Dermis microvascular lymphatic vessel endothelial cell (primary cell): ENCODE measurements at places on chromosomes 3 and 15.

- DNase-seq, result peak; percentile 36
Measured at GRCh38 chr3:29283231-29284119, 2.6 kb downstream of the RBMS3 start.

- DNase-seq, result no peak
Measured at GRCh38 chr3:139671107-139671506, 6.7 kb downstream of the NMNAT3 start.

- no peak for DNase-seq
Measured at GRCh38 chr15:88651136-88651732, 12.4 kb downstream of the ISG20 start.

DNA sequence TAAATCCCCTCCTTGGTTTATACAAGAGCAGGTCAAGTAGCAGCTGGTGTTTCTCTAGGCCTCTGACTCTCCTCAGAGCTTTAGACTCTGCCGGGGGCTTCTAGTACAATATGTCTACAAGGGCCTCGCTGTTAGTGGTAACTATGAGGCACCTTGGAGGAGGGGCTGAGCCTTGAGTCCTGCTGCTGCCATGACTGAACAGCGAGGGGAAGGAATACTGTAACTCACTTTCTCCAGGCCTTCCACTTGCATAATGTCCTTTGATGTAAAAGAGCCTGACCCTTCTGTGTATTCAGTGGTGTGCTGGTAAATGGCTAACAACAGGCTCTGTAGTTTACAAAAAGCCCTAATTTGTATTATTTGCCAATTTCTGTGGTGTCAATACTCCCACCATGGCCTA, 27.8 kb downstream of the DRD3 start:
- no peak for DNase-seq

DNA sequence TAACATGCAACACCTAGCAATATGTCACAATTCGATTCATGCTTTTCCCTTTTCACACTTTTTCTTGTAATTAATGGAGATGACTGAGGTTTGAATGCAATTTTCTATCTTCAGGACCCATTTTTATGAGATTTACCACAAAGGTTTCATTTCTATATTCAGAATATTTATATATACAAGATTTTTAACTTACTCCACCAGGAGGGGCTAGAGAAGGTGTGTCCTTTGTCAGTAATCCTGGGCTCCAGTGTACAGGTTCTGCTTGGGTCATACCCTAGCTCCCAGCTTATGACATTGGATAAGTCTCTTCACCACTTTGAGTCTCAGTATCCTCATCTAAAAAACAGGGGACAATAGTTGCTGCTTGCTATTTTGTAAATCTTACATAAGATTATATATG, 95.7 kb upstream of the SLC24A5 start:
- peak; percentile 2 for DNase-seq

DNA sequence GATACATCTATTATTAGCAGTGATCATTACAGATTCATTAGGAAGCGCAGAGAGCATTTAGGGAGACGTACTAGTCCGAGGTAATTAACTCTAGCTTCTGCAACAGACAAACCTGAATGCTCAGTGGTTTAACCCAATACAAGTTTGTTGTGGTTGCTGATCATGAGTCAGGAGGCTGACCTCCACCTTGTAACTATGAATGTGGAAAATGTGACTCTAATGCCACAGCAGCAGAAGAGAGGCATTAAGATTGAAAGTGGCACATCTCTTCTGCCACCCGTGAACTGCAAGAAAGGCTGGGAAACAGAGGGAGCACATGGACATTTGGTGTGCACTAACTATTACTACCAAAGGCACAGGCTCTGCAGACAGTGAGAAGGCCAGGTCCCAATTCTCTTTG, 71.2 kb upstream of the C3orf80 start:
- DNase-seq, result no peak

- no peak for DNase-seq
Measured at GRCh38 chr3:53171827-53172505, 11.0 kb downstream of the PRKCD start.

DNA sequence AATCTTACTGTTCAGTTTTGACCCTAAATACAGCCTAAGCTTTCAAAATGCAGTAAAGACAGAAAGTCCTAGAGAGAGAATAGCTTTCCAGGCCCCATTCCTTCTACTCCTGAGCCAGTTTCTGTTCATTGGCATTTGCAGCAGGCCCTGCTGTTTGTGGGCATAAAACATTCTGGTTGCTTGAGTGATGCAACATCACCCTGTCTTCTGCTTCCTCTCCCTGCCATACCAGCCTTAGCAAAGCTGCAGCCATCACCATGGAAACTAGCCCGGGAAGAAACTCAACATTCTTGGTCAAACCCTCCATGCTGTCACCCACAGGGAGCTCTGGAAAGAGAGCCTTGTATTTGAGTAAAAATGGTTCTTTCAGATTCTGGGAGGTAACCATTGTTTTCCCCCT, 325.7 kb downstream of the MAGI1 start:
- DNase-seq, result no peak

DNA sequence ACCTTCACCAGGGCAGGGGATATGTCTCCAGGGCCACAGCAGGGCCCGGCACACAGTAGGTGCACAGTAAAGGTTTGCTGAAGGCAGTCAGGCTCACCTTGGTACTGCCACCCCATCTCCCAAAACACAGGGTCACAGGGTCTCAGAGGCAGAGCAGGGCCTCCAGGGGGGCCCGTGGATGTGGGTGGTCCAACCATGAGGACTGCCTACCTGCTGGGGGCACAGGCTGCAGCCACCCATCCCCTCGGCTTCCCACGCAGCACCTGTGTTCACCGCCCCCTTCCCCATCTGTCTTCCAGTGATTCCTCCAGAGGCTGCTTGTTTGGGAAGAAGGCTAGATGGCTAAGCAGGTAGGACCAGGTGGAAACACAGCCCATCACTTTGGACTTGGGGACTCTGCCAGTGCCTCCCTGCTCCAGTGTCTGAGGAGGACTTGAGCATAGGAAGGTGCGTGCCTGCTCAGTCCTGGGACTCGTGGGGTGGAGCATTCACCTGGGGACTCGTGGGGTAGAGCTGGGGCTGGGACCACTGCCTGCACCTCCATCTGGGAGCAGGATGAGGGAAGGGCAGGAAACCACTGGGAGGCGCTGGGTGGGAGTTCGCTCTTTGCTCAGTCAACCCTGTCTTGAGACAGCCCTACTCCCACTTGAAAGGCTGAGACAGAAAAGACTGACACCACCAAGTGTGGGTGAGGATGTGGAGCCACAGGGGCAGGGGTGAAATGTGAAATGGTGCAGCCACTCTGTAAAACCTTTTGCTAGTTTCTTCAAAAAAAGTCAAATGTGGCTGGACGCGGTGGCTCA, 18.8 kb upstream of the PLXND1 start:
- DNase-seq, result peak; percentile 59

GRCh38 chr3:135944831-135945230, 20.7 kb upstream of the PPP2R3A start:
- DNase-seq, result no peak

- no peak for DNase-seq
Measured at GRCh38 chr15:75063889-75064288, 40.5 kb downstream of the PPCDC start.

DNA sequence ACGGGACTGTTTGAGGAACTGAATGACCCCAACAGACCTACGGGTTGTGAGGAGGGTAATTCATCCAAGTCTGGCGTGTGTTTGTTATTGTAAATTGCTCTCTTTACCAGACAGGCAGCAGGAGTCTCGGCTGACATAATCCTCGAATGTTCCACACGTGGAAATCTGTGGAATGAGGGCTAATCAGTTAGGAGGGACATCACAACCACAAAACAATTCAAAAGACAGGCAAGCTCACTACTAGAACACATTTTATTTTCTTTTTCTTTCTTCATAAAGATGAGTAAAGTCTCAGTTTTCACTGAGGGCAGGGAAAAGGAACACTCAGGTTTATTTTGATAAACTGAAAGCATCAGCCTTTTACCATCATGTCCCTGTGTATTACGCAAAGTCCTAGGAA, 53.8 kb downstream of the GRK7 start:
- no peak for DNase-seq

DNA sequence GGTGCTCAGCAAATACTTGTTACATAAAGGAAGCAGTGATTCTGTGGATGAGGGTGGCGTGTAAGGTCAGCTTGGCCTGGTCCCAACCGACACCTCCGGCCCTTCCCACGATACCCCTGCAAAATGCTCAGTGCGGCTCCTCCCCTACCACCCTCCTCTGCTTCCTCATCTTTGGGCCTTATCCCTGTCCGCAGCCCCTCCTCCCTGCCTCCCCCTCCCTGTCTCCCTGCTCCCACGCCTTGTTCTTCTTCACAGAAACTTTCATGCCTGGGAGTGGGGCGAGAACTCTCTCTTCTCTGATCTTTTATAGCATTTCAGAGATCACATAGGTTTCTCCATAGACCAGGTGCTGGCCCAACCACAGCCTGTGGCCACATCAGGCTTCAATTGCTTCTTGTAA, 75.0 kb upstream of the ATP2B2 start:
- DNase-seq, result no peak

GRCh38 chr15:50880651-50881114, 27.8 kb upstream of the AP4E1 start:
- no peak for DNase-seq

- no peak for DNase-seq
Measured at GRCh38 chr3:40771112-40771511, 246.4 kb downstream of the ZNF621 start.

GRCh38 chr15:38688761-38689160, 124.1 kb upstream of the RASGRP1 start:
- no peak for DNase-seq

GRCh38 chr3:112651516-112651915, 10.6 kb upstream of the CCDC80 start:
- DNase-seq, result no peak

DNA sequence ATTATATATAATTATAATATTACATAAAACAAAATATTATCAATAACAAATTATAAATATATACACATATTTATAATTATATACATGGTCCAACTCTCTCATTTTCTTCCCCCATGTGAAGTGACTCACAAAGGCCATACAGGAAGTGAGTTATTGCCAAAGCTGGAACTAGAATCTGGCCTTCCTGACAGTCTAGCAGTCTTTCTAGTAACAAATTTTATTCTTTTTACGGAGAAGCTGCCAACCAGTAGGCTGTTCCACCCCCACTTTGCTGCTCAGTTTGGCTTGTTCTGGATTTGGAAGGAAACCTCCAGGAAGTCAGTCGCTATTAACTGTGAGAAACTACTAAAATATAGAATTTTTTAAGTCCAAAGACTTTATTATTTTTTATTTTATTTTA, 79.6 kb downstream of the DHX36 start:
- peak; percentile 7 for DNase-seq

GRCh38 chr15:29590701-29591100, 231.6 kb downstream of the TJP1 start:
- no peak for DNase-seq

DNA sequence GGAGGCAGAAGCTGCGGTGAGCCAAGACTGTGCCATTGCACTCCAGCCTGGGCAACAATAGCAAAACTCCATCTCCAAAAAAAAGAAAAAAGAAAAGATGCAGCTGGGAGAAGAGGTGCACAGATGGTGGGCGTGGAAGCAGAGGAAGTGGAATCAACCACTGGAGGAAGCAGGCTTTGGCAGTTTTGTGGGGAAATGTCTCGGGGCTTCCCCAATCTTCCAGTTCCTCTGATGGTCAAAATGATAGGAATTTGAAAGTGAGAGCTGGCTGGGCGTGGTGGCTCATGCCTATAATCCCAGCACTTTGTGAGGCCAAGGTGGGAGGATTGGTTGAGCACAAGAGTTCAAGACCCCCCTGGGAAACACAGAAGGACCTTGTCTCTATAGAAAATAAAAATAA, 48.1 kb upstream of the SMAD3 start:
- DNase-seq, result no peak
